LoVo (cell line): ENCODE measurements at places on chromosomes 11 and 22.

DNA sequence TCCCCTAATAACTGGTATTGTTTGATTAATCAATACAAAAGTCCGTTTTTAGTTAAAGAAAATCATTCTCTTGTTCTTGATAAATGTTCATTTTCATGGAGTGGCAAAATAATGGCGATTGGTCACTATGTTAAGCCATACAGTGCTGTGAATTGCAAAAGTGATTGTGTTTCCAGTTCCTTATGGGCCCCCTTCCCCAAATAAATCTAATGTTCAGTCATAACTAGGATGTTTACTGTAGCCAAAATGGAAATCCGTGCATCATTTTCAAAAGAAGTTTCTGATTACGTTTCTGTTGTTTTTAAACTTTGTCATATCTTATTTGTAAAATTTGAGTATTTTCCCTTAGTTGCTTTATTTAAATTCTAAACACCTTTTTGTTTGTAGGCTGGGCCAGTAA lies 845 bp downstream of the RBM7 start:
- no peak for DNase-seq

GRCh38 chr11:46391578-46392420 lies at the start of gene CHRM4:
CHRM4 (minus strand) TSS chr11:46391776; CDS start chr11:46386557, 5,219 bp downstream.
- peak; percentile 60 for DNase-seq

- no peak for DNase-seq
Measured at GRCh38 chr22:17880020-17880419, 105.8 kb upstream of the BID start.

DNA sequence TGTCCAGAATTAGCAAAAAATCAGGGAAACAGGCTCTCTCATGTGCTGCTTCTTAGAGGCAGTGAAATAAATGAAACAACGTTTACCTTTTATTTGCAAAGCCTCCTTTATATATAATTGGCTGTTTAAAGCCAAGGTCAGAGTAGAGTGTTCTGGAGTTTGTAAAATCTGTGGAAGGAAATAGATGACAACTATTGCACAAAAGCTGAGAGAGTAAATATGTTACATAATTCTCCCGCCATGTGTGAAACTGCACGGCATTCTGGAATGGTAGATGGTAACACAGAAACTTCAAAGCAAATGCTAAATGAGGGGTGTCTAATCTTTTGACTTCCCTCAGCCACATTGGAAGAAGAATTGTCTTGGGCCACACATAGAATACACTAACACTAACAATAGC lies 51.5 kb upstream of the FGF3 start:
- DNase-seq: no peak

- DNase-seq: no peak
Measured at GRCh38 chr11:23314162-23314561, 453.9 kb upstream of the CCDC179 start.

- no peak for DNase-seq
Measured at GRCh38 chr11:46345881-46346484, 1.3 kb upstream of the DGKZ start.

DNA sequence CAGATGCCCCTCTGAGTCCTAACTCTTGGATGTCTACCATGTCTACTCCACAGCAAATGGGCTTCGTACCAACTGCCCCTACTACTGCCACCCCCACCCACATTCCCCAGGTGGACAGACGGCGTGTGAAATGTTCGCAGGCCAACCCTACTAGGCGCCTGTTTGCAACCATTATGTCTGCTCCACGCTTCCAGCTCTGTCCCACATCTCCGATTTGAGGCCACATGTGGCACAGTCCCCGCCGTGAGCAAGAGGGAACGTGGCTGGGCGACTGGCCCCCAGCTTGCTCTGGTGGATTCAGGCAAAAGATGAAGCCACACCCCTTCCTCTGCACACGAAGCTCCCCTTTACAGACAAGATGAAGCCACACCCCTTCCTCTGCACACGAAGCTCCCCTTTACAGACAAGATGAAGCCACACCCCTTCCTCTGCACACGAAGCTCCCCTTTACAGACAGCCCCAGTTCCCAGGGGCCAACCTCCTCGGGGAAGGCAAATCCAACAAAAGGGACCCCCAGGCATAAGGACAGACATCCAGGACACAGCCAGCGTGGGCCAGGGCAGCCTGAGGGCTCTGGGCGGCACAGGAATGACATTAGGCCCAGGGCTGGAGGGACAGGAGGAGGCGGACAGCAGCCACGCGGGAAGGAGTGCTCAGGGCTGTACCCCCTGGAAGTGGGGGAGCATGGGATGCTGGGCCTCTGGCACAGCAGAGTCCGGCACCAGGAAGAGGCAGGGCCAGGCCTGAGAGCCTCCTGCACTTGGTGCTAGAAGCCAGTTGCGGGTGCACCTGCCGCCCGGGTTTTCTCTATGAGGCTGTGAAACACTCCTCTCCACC lies 106.2 kb downstream of the SHANK2 start:
- DNase-seq: no peak

GRCh38 chr11:63680834-63681320 lies 423 bp upstream of the RTN3 start:
- DNase-seq: no peak

DNA sequence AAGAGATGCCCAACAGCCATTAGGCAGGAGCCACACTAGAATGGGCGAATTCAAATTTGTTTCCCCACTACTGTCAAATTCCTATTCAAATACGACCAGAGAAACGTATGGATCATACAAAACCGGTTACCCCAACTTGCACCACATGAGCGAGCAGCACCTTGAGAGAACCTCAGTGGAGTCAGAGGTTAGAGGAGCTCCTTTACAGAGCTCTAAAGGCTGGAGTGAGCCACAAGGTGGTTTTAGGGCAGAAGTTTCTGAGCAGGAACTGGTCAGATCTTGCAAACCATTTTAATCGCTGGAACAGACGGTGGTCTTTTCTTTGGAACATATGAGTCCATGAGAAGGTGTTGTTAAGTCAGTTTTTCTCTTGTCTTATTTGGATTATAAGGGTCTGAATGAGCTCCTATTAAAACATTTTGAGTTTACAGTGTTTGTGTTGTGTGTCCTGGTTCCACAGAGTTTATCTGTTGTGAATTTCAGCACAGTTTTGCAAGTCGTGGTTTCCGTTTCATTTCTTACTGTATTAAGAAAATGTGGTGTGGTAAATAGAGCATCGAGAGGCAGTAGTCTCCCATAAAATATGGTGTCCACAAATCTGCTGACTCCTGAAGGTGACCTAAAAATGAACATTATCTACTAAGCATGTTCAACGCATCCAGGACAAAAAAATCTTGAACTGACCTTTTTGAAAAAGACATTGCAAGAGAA lies 471.7 kb downstream of the NTM start:
- DNase-seq: no peak

DNA sequence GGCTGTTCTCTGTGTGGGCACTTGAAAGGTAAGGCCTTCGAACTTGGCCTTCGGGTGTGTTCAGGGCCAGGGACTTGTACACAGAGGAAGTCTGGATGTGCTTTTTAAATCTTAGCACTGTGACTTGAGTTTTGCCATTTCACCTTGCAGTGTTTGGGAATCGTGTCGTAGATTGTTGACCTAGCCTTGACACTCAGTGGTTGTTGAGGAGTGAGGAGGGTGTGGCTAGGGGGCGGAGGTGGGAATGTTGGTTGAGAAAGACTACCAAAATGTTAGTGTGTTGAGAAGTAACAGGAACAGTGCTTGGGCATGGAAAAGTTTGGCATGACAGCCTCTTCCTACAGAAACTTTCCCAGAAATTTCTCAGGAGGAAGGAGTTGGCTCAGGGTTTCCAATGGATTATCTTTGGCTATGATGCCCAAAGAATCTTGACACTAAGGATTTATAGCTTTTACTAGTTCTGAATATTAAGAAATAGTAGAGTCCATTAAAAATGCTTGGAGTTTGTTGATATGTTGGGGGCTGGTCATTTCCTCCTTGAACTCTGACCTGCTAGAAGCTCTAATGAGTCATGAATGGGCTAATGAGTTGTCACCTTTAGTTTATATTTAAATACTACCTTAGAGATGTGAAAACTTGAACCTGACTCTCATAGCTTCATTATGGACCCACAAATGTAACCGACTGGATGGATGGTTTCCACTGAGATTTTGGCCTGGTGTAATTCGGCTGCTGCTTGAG lies 40.6 kb downstream of the BARX2 start:
- peak; percentile 30 for DNase-seq

- no peak for DNase-seq
Measured at GRCh38 chr22:22358152-22358551, 113.6 kb downstream of the VPREB1 start.

DNA sequence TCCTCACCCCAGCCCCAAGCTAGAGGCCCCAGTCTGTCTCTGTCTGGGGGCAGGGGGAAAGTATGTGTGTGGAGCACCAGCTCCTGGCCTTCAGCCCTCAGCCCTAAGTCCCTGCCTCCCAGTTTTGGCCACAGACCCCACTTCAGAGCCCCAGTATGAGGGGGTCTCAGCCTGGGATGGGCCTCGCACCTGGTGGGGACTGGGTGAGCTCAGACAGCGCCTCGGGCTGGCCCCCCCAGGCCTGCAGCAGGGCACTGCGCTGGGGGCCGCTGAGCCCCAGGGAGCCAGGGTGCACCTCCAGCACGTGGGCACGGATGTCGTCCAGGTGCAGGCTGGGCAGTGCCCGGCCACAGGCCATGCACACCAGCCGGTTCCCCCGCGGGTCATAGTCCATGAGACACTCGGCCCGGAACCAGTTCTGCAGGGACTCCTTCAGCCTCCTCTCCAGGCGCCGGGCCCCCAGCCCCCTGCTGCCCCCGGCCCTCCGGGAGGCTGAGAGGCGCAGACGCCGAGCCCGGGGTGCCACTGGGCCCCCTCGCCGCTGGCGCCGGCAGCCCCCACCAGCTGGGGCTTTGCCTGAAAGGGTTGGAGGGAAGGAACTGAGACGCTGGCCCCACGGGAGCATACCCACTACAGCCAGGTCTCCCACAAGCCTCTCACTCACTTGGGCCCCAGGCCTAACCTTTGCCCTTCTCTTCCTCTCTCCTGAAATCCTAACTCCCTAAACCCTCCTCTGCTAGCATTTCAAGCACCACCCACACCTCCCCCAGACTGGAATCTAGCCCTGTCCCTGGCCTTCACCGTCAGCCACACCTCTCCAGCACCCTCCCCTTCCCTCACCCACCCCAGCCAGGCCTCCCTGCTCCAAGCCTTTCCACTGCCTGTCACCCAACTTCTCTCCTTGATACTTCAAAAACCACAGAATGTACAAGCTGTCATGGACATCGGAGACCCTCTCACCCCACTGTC lies 3.6 kb downstream of the ZFTA start:
- DNase-seq: no peak

DNA sequence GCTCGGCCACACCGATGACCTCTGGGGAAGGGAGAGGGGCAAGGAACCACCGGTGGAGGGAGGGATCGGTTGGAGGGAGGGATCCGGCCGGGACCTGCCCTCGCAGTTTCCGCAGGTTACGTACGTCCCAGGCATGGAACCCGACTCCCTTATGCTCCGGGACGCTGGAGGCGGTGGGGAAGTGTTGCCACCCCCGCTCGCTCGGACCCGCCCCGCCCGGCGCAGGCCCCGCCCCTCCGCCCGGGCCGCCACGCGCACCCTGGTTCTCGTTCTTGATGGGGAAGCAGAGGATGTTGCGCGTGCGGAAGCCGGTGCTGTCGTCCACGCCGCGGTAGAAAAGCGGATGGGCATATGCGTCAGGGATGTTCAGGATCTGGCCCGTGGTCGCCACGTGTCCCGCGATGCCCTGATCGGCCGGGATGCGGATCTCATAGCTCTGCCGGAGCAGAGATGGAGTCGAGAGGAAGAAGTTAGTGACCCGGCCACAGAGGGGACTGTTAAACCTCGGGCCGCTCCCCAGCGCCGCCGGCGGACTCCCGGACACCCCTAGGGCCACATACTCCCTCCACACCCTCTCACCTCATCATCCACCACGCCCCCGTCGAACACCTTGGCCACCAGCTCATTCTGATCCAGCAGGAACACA lies 89.8 kb downstream of the PDE2A start:
- DNase-seq: no peak

GRCh38 chr11:46216019-46216764 lies 61.3 kb upstream of the CREB3L1 start:
- no peak for DNase-seq

GRCh38 chr11:46339816-46340215 lies 7.4 kb upstream of the DGKZ start:
- DNase-seq: no peak

DNA sequence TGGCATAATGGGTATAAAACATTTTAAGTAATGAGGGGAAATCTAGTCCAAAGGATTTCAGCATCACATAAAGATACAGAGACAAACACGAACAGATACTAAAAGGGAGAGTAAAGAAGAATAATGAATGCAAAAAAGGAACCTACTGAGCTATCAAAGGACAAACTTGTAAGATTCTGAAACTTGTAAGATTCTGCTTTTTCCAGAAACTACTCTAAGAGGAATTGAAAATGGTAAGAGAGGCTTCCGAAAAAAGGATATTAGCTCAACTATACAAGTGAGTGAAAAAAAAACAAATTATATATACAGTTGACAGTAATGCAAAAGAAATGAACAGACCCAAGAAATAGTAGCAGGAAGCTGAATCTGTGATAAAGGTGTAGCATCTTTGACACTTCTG lies 37.7 kb downstream of the POLD3 start:
- DNase-seq: no peak

- DNase-seq: no peak
Measured at GRCh38 chr22:27157666-27158370, 500.4 kb downstream of the MIAT start.

DNA sequence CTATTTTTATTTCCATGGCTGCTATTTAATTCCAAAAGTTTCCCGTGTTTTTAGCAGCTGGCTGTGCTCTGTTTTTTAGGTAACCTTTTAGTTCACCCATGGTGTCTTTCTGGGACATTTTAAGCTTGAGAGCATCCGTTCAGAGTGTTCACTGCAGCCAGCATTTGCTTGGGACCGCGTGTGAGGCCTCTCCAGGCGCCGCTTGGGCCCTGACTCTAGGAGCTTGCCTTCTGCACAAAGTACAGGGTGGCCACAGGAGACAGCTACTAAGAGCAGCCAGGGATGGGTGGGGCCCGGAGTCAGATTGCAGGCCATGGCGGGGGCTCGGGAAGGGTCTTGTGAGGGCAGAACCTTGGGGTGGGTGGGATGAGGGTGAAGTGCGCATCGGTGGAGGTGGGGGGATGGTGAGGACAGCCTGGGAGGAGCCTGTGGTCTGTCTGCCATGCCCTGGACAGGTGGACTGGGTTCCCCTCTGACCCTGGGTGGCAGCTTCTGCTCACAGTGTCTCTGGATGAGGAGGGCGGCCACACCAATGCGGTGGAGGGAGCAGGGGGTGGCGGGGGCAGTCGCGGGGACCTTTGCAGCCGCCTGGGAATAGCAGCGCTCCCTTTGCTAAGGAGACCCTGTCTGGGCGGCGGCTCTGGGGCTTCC lies 288.1 kb downstream of the TBC1D22A start:
- no peak for DNase-seq

DNA sequence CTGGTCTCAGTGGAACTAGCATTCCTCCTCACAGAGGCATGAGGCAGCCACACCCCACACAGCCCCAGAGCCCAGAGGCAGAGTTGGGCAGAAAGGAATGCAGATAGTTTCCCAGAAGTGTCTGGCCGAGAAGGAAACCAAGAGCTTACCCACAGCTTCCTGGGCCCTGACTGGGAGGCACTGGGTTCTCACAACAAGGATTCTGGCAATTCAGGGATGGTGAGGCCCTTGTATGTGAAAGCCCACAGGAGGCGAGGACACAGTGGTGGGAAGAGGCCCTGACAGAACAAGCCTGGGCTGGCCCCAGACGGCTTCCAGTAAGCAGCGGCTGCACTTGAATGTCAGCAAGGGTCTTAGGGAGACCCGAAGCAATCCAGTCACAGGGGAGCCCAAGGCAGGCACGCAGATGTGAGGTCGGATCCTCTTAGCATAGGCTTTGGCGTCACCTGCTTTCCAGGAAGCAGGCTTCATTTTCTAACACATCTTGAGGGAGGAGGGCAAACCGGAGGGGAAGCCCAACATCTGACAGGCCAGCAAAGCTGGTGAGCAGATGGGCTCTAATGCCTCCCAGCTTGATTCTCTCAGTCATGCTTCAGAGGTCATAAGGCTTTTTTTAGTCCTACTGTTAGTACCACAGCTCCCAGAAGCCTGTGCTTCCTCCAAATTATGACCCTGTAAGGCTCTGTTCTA lies 78.3 kb upstream of the AKIP1 start:
- DNase-seq: peak; percentile 33
